ENCODE measurements at places on chromosomes 2 and 18.

DNA sequence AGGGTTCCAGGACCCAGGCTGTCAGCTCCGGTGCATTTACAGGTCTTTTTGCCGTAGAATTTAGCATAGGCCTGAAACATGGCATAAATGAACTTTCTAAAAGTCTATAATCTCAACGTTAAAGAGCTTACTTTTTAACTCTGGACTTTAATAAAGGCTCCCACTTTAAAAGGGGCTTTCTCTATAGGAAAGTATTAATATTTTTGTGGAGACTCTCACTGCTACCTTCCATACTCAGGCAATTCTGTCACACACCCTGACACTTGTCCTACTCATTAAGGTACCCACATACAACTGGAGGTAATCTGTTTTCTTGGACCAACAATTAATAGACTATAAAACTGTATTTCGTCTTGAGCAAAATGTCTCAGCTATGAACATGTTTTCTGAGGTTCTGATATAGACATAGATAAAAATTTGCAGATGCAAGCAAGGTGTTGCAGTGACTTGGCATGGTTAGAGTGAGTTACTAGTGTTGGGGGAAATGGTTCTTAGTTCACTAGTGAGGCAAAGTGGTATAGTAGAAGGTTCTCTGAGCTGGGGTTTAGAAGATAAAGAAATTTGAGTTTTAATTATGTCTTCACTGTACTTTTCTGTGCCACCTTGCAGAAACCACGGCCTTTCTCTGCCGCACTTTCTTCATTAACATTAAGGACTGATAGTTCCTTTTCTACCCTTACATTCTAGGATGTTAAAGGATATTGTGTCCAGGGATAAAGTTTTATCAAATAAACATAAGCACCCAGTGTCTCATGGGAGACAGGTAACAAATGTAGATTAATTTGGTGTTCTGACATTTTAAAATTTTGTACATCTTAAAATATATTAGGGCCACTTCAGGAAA, 10.8 kb upstream of the NR4A2 start:
- no peaks in the 10 kb centered on the region for H3K27me3 ChIP-seq
- H3K36me3 ChIP-seq: no peaks in the 10 kb centered on the region
- H3K4me3 ChIP-seq: peak overlapping the region; percentile 66
- no peak for DNase-seq

- no peaks in the 10 kb centered on the region for H3K4me1 ChIP-seq
- no peak overlapping the region for H3K27ac ChIP-seq
- peak; percentile 3 for DNase-seq
- no peaks in the 10 kb centered on the region for H3K27me3 ChIP-seq
- H3K4me3 ChIP-seq: no peak overlapping the region
- no peaks in the 10 kb centered on the region for H3K36me3 ChIP-seq
These were observed 401.2 kb downstream of the GALR1 start for GRCh38 chr18:77650799-77651385.

GRCh38 chr2:104834431-104835153, 19.3 kb upstream of the POU3F3 start:
- no peaks in the 10 kb centered on the region for H3K4me1 ChIP-seq
- DNase-seq: no peak
- no peak overlapping the region for H3K27ac ChIP-seq

- H3K27me3 ChIP-seq: no peaks in the 10 kb centered on the region
- no peaks in the 10 kb centered on the region for H3K4me1 ChIP-seq
- H3K36me3 ChIP-seq: no peaks in the 10 kb centered on the region
- no peak overlapping the region for H3K27ac ChIP-seq
- H3K4me3 ChIP-seq: no peak overlapping the region
These were observed 49.5 kb downstream of the INHBB start for GRCh38 chr2:120395221-120396012.

DNA sequence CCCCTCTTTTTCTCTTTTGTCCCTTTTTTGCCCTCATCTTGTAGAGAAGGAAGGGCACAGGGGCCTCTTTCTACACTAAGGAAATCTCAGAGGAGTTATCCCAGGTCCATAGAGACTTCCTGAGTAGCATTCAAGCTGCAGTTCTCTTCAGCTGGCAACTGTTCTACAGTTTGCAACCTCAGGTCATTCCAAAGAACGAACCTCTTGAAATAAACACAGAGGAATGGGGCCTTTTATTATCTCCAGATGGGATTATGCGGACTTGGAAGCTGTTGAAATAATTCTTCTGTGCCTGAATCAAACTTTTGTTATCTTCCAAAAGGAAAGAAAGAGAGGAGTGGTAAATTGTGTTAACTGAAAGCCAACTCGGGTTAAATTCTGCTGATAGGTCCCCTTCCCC, 31.0 kb upstream of the NFE2L2 start:
- no peaks in the 10 kb centered on the region for H3K27me3 ChIP-seq
- no peak overlapping the region for H3K4me3 ChIP-seq
- DNase-seq: no peak
- no peak overlapping the region for H3K27ac ChIP-seq

DNA sequence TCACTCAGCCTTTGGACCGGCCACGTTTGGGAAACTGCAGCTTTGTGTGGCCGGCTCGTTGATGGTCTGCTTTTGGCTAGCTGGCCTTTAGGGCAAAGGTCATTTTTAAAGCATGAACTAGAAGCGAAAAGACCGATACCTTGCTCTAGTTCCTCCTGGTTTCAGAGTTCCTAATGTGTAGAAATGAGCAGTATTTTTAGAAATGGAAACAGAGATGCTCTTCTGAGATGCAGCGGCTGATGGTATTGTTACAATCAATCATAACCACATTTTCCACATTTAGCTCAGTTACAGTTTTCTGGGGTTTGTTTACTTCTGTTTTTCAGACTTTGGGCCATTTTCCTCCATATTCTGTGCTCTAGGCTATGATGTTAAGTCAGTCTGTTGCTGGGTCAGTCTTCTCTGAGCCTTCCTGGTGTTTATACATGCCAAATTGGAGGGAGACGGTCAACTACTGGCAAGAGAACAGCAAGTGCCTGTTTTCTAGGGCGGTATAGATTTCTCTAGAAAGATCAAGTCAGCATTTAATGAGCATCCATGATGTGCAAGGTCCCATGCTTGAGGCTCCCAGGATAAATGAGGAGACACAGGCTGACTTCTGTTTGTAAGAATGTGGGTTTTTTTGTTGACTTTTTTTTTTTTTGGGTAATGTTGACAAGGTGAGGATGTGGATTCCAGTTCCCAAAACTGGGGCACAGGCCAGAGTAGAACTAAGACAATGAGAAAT, 28.0 kb downstream of the RNF144A start:
- no peak overlapping the region for H3K27ac ChIP-seq
- no peak for DNase-seq
- peaks cover 9% of the 10 kb centered on the region for H3K36me3 ChIP-seq
- H3K27me3 ChIP-seq: no peaks in the 10 kb centered on the region
- H3K4me1 ChIP-seq: peaks cover 10% of the 10 kb centered on the region
- H3K4me3 ChIP-seq: no peak overlapping the region

DNA sequence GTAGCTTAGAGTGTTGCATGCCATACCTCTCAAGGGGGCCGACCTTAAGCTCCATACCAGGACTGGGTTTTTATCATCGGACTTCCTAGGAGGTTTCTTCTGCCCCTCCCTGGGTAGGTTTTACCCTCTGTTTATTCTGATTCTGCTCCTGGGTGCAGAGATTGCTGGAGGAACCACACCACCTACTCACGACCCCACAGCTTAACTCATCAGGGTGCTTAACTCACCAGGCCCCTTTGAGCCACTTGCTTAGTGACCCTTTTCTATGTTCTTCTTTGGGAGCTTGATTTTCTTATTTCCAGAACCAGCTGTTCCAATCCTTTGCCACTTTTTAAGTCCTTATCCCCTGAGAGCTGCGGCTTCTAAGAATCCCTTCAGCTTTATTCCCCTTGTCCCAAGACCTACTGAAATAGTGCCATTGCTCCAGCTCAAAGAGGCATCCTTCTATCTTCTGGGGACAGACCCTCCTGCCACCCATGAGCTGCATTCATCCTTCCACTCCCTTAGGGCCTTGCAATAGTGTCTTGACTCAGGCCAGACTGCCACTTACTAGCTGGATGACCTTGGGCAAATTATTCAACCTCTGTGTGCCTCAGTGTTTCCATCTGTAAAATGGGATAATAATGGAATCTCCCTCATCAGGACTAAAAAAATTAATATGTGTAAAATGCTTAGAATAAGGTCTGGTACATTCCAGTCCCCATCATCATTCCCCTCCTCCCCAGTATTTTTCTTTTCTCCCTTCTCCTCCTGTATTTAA, 5.8 kb downstream of the OXER1 start:
- DNase-seq: no peak
- no peaks in the 10 kb centered on the region for H3K27me3 ChIP-seq
- no peaks in the 10 kb centered on the region for H3K4me1 ChIP-seq
- H3K36me3 ChIP-seq: no peaks in the 10 kb centered on the region
- H3K27ac ChIP-seq: no peak overlapping the region

DNA sequence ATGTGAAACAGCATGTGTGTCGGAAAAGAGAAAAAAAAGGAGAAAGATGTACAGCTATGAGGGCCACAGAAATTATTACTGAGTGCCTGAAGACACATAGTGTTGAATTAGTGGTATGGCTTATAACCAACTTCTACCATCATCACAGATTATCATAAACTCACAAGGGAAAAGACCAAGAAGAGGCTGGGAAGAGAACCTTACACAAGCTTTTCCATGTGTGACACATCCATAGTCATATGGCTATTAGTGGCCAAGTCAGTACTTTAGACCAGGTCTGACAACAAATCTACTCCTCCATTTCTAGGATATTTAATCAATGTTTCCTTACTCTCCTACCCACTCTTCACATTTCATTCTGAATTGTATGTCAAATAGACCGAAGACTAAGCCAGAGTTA, 3.5 kb upstream of the GALNT5 start:
- DNase-seq: no peak
- H3K36me3 ChIP-seq: no peaks in the 10 kb centered on the region
- H3K4me3 ChIP-seq: no peak overlapping the region

GRCh38 chr2:198901894-198902293, 555.8 kb downstream of the SATB2 start:
- no peak overlapping the region for H3K27ac ChIP-seq
- no peaks in the 10 kb centered on the region for H3K4me1 ChIP-seq
- H3K27me3 ChIP-seq: no peaks in the 10 kb centered on the region
- DNase-seq: no peak
- no peaks in the 10 kb centered on the region for H3K36me3 ChIP-seq
- no peak overlapping the region for H3K4me3 ChIP-seq

- no peak overlapping the region for H3K4me3 ChIP-seq
- no peaks in the 10 kb centered on the region for H3K36me3 ChIP-seq
- no peak for DNase-seq
- no peaks in the 10 kb centered on the region for H3K4me1 ChIP-seq
These were observed 51.1 kb upstream of the EPC2 start for GRCh38 chr2:148593421-148593820.

GRCh38 chr2:5140347-5140746, 551.8 kb upstream of the SOX11 start:
- H3K4me1 ChIP-seq: no peaks in the 10 kb centered on the region
- no peaks in the 10 kb centered on the region for H3K36me3 ChIP-seq
- H3K4me3 ChIP-seq: no peak overlapping the region
- no peak for DNase-seq
- no peak overlapping the region for H3K27ac ChIP-seq

- H3K27ac ChIP-seq: no peak overlapping the region
- no peak for DNase-seq
- H3K27me3 ChIP-seq: no peaks in the 10 kb centered on the region
These were observed 54.2 kb downstream of the FAM168B start for GRCh38 chr2:131039101-131039440.

DNA sequence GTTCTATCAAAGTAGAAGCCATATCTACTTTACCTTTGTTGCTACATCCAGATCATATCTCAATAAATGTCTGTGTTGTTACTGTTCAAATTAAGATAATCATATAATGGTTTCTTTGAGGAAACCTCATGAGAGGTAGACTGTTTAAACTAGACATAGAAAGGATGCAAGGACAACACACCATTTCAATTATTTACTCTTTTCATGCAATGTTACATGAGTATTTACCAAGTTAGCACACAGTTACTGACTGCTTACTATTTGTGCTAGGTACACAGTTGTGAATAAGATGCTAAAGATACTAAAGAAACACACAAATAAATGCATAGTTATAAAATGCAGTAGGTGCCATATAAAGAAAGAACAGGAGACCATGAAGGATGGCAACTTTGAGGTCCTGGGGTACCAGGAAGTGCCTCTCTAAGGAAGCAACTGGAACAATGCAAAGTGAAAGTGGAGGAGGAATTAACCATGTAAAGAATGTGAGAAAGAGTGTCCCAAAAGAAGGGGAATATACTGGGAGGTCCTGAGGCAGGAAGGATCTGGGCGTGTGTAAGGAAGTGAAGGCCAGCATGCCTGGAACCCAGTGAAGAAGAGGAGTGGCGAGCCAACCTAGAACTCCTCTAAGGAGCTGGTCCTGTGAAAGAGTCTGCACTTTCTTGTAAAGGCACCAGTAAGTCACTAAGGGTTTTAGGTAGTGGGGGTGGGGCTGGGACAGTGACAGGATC, 39.4 kb downstream of the RBMS1 start:
- no peaks in the 10 kb centered on the region for H3K36me3 ChIP-seq
- no peak for DNase-seq
- no peaks in the 10 kb centered on the region for H3K27me3 ChIP-seq
- no peak overlapping the region for H3K4me3 ChIP-seq
- H3K27ac ChIP-seq: no peak overlapping the region
- H3K4me1 ChIP-seq: peaks cover 6% of the 10 kb centered on the region

DNA sequence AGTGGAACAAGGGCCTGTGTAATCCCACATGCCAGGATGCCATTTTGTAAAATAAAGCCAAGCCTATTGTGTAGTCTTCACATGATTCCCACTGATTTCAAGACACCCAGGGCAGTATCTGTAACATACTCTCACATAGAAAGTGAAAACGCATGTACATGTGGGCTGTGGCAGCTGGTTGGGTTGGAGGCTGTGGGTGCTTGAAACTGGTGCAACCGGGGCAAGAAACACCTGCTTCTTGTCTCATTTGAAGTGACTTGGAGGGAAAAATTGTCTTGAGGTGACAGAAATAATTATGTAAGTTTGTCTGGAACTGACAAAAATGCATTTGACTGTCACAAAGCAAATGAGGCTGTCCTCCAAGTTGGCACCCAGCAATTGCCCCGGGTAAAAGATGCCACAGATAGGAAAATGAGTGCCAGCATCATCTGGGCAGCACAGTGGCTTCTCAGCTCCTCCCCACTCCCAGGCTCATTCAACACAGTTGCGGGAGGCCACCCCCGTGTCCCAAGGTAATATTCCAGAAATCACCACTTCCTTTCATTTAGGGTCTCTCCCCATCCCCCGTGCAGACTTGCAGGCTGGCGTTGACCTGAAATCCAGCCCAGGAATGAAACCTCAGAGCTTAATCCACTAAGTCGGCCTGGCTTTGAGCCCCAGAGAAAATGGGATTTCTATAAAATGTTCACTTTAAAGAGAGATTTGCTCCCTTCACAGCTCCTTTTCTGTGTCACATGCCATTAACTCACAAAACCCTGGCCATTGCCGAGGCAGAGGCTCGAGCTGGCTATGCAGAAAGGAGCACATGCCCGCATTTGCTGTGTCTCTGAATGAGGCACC, 293.9 kb upstream of the PARD3B start:
- no peak overlapping the region for H3K27ac ChIP-seq
- no peak overlapping the region for H3K4me3 ChIP-seq
- H3K27me3 ChIP-seq: no peaks in the 10 kb centered on the region
- DNase-seq: no peak
- H3K36me3 ChIP-seq: no peaks in the 10 kb centered on the region
- no peaks in the 10 kb centered on the region for H3K4me1 ChIP-seq
